CD4-positive, alpha-beta T cell treated with Interferon alpha-2 for 1 hour (primary cell): ENCODE measurements at places on chromosomes 13 and 19.

DNA sequence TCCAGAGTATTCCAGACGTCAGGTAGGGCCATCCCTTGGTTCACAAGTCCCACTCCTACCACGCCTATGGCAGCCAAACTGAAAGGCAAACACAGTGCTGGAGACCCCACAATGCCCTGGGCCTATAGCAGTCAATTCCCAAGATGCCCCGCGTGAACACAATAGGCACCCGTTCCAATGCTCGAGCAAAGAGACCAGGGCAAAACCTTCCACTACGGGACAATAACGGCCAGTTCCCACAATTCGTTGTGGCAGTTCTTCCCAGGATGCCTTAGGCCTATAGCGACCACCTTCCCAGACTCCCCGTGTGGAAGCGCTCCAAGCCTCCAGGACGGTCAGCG is 538 bp downstream of the ZNF428 start:
- peak; percentile 18 for DNase-seq

DNA sequence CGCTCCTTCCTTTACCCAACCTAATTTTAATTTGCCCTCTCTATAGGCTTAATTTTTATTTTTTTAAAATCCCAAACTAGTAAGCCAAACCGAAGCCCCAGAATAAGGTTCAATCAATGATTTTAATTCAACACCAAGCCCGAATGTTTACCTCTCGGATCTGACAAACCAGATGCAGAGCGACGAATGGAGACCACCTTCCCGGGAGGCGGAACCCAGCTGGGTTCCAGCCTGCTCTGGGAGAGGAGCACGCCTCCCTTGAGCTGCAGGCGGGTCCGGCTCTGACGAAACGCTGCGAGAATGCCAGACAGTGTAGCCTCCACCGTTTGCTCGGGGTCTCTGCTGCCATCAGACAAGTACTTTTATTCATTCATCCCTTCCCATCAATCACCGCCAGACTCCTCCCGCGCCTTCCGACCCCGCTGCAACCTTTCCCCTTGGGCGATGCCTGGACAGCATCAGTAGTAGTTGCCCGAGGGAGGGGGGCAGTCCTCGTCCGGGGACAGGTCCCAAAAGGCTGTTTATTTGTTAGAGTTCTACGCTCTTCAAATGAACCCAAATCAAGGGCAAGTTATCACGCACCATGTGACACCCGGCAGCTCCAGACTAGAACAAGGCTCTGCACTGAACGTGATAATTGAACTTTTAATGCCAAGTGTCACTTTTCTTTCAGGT is 752 bp upstream of the EDNRB start:
- DNase-seq: no peak

DNA sequence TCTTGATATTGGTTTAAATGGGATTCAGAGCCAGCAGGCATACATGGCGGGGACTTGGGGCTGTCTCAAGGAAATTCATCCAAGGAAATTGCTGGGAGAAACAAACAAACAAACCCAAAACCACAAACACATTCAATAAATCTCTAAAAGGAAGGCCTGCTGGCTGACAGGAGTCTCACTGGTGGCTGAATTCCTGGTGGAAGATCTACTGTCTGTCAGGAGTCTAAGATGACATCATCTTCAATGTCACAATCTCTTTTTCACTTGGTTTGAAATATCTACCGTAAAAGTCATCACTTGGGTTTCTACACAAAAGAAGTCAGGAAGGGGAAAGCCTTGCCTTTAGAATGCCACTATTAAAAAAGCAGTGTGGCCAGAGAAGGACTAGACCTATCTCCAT is 87.9 kb downstream of the KLF5 start:
- DNase-seq: no peak

DNA sequence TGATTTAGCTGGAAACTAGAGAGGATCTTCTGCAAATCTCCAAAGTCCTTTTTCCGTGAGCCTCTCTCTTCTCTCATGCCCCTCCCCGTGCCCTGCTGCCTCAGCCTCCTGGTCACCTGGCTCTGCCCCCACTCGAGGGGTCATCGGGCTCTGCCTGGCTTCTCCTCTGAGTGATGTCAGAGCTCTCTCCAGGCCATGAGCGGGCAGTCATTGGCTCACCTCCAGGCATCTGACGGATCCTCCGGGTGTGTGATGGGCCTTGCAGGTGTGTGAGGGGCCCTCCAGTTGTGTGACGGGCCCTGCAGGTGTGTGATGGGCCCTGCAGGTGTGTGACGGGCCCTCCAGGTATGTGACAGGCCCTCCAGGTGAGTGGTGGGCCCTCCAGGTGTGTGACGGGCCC is 10.3 kb upstream of the GAS6 start:
- DNase-seq: no peak

DNA sequence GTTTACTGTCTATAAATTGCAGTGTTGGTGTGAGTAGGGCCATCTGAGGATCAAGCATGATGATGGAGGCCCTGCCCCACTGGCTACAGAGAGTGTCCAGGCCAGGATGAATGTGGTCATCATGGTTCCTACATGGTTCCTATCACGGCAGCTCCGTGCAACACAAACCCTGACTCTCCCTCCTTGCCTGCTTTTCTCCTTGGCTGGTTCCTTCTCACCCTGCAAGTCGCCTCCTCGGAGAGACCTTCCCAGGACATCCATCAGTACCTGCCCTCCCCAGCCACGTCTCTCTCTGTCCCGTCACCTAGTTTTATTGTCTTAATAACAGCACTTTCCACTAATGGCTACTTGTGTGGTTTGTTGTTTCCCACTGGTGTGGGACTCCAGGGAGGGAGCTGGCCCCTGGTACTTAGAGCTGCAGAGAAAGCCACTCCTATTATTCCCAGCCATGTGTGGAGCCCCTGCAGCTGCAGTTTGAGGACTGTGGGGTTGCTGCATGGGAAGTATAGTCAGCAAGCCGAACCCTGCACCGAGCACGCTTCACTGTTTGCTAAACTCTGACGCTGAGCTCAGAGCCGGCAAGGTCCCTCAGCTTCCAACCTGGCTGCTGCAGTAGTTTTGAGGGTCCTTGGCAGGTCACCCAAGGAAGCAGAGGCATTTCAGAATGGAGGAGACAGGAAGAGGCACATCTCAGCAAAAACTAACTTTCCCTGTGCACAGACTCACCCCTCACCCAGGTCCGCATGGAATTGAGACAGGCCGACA is 146.4 kb upstream of the VSTM2B start:
- no peak for DNase-seq

DNA sequence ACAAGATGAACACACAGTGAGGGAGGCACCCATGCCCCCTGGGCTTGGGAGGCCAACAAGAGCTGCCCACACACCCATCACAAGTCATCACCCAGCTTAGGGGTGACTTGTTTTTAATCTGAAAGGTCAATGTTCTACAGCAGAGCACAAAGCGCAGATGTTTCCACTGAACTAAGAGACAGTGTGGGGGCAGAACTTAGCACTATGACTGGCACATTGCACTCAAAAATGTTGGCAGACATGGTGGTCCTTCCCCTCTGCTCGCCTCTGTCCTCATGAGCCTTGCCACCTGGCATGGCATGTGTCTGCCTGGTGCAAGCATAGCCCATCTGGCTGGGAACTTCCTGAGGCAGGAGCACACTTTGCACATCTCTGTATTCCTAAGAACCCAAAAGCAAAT is 81.4 kb upstream of the ZNF98 start:
- no peak for DNase-seq
